Cardiac muscle cell (in vitro differentiated cells and primary cell): ENCODE measurements at places on chromosomes 16 and 17. TPM values are rescaled to one million over a fixed set of nuclear protein-coding genes. Genes with fewer than 3 reads are reported as not detected.

PIRT gene
- not detected in 2 replicates for total RNA-seq

DNA sequence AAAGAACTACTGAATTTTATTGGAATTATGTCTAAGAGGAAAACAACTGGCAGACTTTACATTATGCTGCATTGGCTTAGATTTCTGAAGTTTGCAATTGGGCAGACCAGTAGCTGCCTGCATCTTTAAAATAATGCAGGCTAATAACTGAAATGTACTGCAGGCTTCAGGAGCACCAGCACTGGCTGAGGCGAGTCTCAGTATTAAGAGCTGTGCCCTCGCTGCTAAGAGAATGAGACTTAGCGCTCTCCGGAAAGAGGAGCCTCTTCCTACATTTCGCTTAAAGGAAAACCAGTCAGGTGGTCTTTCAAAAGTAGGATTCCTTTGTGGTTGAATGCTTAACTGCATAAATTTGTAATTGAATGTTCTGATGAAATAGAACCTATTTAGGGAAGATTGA lies 885 bp downstream of the CNTNAP4 start:
- no peak overlapping the region for H3K4me3 ChIP-seq
- DNase-seq: no peak
- no peaks in the 10 kb centered on the region for H3K36me3 ChIP-seq

DNA sequence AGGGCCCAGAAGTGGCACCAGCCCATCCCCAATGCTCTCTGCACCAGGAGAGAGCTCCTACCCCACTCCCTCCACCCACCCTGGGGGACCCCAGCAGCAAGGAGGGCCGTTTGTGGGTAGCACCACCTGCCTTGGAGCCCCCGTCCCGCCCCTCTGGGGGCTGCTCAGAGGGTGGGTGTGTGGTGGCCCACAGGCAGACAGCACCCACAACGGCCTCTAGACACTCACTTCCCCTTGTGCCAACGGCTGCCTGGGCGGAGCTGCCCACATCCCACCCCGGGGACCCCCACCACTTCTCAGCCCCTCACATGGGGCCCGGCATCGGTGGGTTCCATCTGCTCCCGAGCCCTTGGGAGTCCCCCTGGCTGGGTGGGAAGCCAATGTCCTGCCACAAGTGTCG lies 33.3 kb downstream of the BAHCC1 start:
- no peaks in the 10 kb centered on the region for H3K4me1 ChIP-seq
- no peak overlapping the region for H3K4me3 ChIP-seq
- no peaks in the 10 kb centered on the region for H3K27me3 ChIP-seq
- DNase-seq: no peak

DNA sequence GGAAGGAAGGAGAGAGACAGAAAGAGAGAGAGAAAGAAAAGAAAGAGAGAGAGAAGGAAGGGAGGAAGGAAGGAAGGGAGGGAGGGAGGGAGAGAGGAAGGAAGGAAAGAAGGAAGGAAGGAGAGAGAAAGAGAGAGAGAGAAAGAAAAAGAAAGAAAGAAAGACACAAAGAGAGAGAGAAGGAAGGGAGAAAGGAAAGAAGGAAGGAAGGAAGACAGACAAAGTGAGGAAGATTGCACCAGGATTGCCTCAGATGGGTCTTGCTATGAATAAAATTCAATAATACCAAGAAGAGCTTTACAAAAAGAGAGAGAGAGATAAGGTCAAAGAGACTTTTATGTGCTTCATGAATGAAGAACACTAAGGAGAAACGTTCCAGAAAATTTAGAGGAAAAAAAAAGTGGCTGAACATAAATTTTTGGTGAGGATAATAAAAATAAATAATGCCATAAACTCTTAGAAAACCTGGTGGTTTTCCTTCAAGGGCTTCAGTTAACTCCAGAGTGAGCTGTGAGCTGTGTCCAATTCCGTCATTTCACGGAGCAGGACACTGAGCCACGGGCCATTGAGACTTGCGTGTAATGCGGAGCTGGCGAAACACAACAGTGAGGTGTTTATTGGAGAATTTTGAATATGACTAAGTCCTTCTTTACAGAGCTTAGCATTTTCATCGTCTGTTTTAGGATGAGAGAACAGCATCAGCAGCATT lies 72.7 kb upstream of the TNRC6C start:
- H3K4me3 ChIP-seq: no peak overlapping the region
- H3K27ac ChIP-seq: no peak overlapping the region
- no peaks in the 10 kb centered on the region for H3K36me3 ChIP-seq
- peaks cover 35% of the 10 kb centered on the region for H3K27me3 ChIP-seq

DNA sequence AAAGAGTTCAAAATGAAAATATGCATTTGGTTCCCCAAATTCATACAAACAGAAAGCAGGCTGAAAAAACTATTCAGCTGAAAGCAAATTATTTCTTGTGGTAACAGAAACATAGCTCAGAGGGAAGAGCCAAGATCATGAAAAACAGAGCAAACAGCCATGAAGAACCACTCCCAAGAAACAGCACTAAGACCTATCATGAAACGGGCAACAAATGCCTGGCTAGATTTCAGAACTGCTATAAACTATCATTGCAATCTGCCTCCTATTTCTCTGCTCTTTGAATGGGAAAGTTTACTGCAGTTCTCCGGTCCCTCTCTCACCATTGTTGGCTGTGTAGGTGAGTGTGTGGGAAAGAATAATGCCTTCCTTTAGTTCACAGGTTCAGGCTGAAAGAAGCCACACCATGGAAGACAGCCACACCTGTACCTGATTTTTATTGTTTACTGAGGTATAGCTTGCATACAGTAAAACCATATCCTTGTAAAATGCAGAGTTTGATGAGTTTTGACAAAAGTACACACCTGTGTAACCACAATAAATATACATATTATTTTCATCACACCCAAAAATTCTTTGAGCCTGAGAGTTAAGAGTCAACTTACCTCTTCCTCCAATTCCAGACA lies 48.2 kb downstream of the CEP112 start:
- no peak overlapping the region for H3K4me3 ChIP-seq
- DNase-seq: no peak
- no peaks in the 10 kb centered on the region for H3K27me3 ChIP-seq
- H3K36me3 ChIP-seq: no peaks in the 10 kb centered on the region
- H3K4me1 ChIP-seq: no peaks in the 10 kb centered on the region

DNA sequence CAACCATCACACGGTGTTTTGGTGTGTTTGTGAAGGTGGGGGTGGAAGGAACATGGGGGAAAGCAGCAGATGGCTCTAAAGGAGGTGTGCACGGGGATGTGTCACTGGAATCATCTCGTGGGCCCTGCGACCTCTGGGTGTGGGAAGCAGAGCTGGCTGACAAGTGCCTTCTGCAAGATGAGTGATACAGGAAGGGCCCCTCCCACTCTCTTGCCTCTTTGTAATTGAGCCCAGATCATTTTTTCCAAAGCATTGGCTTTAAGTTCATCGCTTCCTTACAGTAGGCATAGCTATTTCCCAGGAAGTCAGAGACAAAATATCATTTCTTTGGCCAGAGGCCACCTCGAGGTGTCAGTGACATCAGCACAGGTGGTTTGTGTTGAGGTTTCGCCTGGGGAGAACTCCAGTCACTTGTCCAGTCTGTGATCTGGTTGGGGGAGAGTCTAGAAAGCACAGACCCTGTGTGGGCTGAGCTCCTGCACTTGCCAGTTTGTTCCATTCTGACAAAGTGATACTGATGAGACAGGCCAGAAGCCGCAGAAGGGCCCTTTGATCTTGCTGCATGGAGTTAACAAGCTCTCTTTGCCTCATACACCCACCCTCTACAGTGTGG lies 20.6 kb upstream of the SNTB2 start:
- no peaks in the 10 kb centered on the region for H3K27me3 ChIP-seq
- peaks cover 46% of the 10 kb centered on the region for H3K36me3 ChIP-seq
- peaks cover 12% of the 10 kb centered on the region for H3K4me1 ChIP-seq

- peaks cover 45% of the 10 kb centered on the region for H3K4me1 ChIP-seq
- DNase-seq: peak; percentile 65
Measured at GRCh38 chr17:48543107-48543853, 1.6 kb downstream of the HOXB2 start.

DNA sequence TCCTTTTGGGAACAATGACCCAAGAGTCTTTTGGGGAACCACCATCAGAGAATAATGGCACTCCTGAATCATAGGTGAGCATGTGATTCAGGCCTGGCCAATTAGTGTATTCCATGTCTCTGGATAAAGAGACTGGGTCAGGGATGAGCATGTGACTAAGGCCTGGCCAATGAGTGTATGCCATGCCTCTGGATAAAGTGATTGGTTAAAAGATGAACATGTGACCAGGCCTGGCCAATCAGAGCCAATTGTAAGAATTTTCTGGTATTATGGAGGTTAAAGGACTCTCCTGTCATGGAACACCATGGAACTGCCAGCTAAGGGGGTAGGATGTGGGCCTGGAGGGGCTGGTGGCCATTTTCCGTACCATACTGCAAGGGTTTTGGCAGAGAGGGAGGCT lies 194.3 kb downstream of the C16orf78 start:
- H3K36me3 ChIP-seq: no peaks in the 10 kb centered on the region
- no peaks in the 10 kb centered on the region for H3K27me3 ChIP-seq
- no peak overlapping the region for H3K27ac ChIP-seq
- no peak for DNase-seq
- peaks cover 3% of the 10 kb centered on the region for H3K4me1 ChIP-seq
- no peak overlapping the region for H3K4me3 ChIP-seq

GRCh38 chr16:80144191-80144590 lies 396.6 kb upstream of the DYNLRB2 start:
- DNase-seq: no peak
- peaks cover 3% of the 10 kb centered on the region for H3K27me3 ChIP-seq
- H3K27ac ChIP-seq: no peak overlapping the region
- H3K36me3 ChIP-seq: no peaks in the 10 kb centered on the region

GRCh38 chr16:47342055-47342454 lies 118.8 kb downstream of the ITFG1 start:
- no peaks in the 10 kb centered on the region for H3K4me1 ChIP-seq
- H3K4me3 ChIP-seq: no peak overlapping the region
- no peaks in the 10 kb centered on the region for H3K36me3 ChIP-seq
- no peak overlapping the region for H3K27ac ChIP-seq
- no peak for DNase-seq

GRCh38 chr16:336269-336668 lies 16.3 kb downstream of the AXIN1 start:
- no peak overlapping the region for H3K27ac ChIP-seq
- DNase-seq: no peak
- H3K36me3 ChIP-seq: no peaks in the 10 kb centered on the region
- peaks cover 1% of the 10 kb centered on the region for H3K4me1 ChIP-seq

GRCh38 chr16:55421226-55421625 lies 57.8 kb upstream of the MMP2 start:
- no peak overlapping the region for H3K27ac ChIP-seq
- DNase-seq: no peak

GRCh38 chr17:77749989-77750388 lies 208.5 kb upstream of the TNRC6C start:
- no peak for DNase-seq
- no peaks in the 10 kb centered on the region for H3K27me3 ChIP-seq
- H3K36me3 ChIP-seq: no peaks in the 10 kb centered on the region
- no peak overlapping the region for H3K4me3 ChIP-seq
- no peak overlapping the region for H3K27ac ChIP-seq

GRCh38 chr16:2598133-2598641 lies 60.4 kb downstream of the PDPK1 start:
- H3K4me3 ChIP-seq: no peak overlapping the region
- H3K36me3 ChIP-seq: peaks cover 3% of the 10 kb centered on the region
- DNase-seq: no peak
- H3K27ac ChIP-seq: no peak overlapping the region

GRCh38 chr17:15945527-15946191 lies 729 bp downstream of the ADORA2B start:
- peak; percentile 45 for DNase-seq
- H3K36me3 ChIP-seq: no peaks in the 10 kb centered on the region
- H3K27me3 ChIP-seq: peaks cover 35% of the 10 kb centered on the region
- no peak overlapping the region for H3K27ac ChIP-seq

DNA sequence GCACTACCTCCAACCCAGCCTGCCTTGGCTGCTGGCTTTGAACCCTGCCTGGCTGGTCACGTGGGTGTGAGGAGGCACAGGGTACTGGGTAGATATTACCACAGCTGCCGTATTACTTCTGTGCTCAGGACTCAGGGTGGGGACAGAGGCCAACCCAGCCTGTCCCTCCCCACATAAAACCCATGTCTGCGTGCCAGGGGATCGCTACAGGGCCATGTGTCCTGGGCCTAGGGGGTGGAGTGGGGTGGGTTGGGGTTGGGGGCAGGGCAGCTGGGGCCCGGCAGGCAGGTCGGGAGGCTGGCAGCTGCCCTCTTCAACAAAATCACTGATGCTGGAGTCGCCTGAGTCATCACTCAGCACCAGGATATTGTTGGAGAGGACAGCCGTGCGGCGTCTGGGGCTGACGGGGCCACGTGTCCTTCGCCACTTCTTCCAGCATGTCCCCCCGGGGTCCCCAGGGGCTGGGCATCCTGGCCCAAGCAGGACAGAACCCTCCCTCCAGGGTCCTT lies 39.7 kb upstream of the PVALEF start:
- no peak overlapping the region for H3K27ac ChIP-seq
- H3K27me3 ChIP-seq: no peaks in the 10 kb centered on the region
- H3K4me1 ChIP-seq: peaks cover 6% of the 10 kb centered on the region
- DNase-seq: no peak
- no peaks in the 10 kb centered on the region for H3K36me3 ChIP-seq
- H3K4me3 ChIP-seq: no peak overlapping the region

DNA sequence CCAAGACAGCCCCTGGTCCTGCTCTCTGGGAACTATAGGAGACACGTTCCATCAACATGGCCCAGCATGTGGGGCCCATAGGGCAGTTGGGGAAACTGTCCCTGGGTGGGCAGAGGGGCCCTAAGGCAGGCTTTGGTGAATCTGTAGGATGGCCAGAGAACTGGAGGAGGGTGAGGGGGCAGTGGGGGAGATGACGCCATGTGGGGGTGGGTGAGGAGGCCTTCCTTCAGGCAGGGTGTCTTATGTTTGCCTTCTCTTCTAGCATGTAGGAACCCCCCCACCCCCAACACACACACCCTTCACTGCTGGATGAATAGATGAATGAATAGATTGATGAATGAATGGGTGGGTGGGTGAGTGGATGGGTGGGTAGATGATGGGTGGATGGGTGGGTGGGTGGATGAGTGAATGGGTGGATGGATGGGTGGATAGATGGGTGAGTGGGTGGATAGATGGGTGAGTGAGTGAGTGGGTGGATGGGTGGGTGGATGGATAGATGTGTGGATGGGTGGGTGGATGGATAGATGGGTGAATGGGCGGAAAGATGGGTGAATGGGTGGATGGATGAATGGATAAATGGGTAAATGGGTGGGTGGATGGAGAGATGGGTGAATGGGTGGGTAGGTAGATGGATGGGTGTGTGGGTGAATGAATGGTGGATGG lies 2.5 kb upstream of the CBFA2T3 start:
- H3K36me3 ChIP-seq: no peaks in the 10 kb centered on the region
- H3K27ac ChIP-seq: no peak overlapping the region
- DNase-seq: no peak
- H3K4me3 ChIP-seq: no peak overlapping the region
- H3K4me1 ChIP-seq: peaks cover 5% of the 10 kb centered on the region
- H3K27me3 ChIP-seq: no peaks in the 10 kb centered on the region

LPO gene
- not detected in 2 replicates for total RNA-seq
